AG04449 (cell line): ENCODE measurements at places on chromosomes 1 and 21.

GRCh38 chr1:17742583-17742982, 12.6 kb upstream of the ACTL8 start:
- DNase-seq: no peak

- no peak for DNase-seq
These were observed 227.1 kb downstream of the KCTD3 start for GRCh38 chr1:215794156-215794555.

GRCh38 chr1:108601708-108602410, 42.0 kb downstream of the EEIG2 start:
- no peak for DNase-seq

GRCh38 chr1:3522564-3523265, 68.2 kb downstream of the ARHGEF16 start:
- DNase-seq: peak; percentile 47

DNA sequence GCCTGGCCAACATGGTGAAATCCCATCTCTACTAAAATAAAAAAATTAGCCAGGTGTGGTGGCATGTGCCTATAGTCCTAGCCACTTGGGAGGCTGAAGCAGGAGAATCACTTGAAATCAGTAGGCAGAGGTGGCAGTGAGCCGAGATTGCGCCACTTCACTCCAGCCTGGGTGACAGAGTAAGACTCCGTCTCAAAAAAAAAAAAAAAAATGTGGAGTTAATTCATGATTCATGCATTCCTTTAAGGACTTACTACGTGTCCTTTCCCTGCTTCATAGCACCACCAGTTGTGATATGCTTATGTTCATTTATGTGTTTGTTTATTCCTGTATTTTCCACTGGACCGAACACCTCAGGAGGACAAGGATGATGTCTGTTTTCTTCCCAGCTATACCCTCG, 12.7 kb upstream of the PRELP start:
- peak; percentile 65 for DNase-seq

- no peak for DNase-seq
These were observed 85.6 kb downstream of the PRRX1 start for GRCh38 chr1:170749549-170749948.

DNA sequence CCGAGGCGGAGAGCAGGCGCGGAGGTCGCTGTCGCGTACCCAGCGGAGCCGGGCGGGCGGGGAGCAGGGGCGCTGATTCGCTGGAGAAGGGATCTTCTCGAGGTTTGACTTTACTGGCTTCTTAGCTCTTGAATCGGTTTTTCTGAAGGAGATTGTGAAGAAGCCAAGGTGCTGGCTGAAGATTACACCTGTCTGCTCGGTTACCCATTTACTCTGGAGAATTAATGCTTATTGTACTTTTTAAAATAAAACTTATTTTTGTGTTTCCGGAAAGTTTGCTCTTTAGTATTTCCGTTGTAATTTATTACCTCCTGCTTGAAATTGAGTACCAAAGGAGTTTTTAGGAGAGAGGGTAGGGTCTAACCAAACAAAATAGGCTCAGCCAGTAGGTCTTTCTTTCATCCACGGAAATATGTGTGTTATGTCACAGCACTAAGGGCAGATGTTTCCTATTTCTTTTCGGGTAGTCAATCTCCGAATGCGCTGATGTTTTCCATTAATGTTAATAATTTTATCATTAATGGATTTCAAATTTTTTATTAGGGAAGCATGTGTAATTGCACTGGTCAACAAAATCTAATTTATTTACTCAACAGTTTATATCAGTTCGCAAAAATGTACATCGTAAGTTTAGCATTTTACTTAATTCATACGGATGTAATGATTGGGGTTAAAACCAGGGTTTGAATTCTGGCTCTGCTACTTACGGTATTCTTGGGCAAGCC, 510 bp upstream of the GNG5 start:
- DNase-seq: no peak

GRCh38 chr1:22529901-22530621, 33.2 kb upstream of the EPHA8 start:
- no peak for DNase-seq

GRCh38 chr1:63022319-63022718, 238.4 kb downstream of the ATG4C start:
- DNase-seq: no peak

DNA sequence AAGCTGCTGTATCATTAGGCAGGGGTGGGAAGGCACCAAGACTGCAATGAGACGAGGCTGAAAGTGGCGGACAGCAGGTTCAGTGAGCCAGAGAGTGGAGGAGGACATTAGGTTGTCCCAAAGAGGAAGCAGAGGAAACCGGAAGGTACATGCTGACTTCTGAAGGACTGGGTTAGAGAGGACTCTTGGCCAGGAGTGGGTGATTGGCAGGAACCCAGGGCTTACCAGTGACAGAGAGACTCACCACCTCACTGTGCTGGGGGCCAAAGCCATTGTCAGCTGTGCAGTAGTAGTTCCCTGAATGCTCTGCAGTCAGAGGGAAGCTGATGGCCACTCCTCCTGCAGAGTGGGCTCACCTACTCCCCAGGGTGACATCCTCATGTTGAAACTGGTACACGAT, 41.9 kb upstream of the FCRL4 start:
- no peak for DNase-seq

DNA sequence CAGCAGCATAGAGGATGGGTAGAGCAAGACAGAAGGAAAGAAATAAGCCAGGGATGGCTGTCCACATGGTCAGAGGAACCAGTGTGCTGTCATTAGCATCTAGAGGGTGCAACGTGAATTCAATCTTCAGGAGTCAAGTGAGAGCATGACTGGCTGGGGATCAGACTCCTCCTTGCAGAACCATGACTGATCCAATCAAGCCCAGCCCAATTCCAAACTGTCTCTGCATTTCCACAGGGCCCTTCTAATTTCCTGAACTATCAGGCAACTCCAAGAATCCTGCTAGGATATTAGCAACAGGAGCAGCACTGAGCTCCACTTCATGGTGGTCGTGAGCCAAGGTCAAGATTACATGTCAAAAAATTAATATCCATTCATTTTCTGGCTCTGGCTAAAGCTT, 166.8 kb upstream of the CAMK1G start:
- no peak for DNase-seq
